ENCODE measurements at places on chromosomes 2 and 18. TPM values are rescaled to one million over a fixed set of nuclear protein-coding genes. Genes with fewer than 3 reads are reported as not detected.

DNA sequence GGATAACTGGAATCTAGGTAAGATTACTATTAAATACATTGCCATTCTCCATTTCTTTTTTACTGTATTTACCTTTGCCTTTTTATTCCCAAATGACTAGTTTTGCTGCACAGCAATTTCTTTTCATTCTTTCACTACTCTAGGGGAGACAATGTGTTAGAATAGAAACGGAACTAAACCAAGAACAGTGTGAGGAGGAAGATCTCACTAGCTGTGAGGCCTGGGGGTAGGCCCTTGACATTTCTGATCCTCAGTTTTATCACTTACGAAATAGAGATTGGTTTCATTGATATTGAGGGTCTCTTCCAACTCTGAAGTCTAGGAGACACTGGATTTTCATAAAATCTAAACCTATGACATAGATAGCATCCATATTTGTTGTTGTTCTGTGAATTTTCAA, 191.1 kb downstream of the IKZF2 start:
- no peak for DNase-seq

POTEC gene
- not detected for total RNA-seq

- no peak for DNase-seq
Measured at GRCh38 chr18:39350945-39351344, 1785.3 kb upstream of the CELF4 start.

DNA sequence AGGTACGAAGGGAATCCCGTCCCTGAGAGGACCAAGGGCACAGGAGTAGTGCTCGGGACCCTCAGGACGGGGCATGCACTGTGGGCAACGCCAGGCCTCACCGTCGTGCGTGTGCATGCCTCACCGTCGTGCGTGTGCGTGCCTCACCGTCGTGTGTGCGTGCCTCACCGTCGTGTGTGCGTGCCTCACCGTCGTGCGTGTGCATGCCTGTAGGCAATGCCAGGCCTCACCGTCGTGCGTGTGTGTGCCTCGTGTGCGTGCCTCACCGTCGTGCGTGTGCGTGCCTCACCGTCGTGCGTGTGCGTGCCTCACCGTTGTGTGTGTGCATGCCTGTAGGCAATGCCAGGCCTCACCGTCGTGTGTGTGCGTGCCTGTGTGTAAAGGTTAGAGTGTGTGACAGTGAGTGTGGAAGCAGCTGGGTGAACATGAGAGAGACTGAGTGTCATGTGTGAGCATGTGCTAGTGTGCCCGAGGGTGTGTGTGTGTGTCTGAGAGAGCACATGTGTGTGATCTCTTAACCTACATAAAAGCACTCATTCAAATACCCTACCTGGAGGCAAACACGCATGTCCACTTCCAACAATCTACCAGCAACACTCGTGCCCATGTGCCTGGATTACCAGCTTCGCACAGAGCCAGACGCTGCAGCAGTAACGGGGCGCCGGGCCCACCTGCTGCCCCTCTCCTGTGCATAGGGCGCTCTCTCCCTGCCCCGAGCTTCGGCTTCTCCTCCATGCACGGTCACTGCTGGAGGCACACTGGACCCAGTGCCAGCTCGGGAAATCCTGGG, 36.3 kb downstream of the ZNF516 start:
- DNase-seq, result no peak

DNA sequence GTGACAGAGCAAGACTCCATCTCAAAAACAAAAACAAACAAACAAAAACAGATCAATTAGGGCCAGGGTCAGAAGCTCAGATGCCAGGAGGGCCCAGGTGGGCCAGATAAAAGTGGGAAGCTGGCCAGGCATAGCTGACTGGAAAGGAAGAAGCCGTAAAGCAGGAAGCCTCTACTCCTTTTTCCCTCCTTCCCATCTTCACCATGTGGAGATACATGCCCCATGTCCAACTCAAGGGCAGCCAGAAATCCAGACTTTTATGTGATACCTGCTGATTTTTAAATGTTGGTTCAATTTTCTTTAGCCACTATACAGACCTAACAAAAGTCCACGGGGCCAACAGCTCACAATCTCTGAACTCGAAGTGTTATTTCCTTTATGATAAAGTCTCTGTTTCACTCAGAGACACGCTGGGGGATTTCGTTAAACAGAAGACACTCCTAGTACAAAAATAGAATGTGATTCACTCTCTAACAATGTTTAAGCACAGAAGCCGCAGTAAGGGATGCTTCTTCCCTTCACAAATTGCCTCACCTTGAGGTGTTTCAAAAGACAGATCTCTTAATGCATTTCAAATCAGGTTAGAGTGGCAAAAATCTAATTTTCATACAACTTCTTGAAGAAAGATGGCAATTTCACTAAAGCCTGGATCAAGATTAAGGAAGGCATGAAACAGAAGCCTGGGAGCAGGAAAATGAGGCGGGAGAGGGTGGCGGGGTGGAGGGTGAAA, 14.0 kb downstream of the TMEM247 start:
- DNase-seq, result no peak

ERFE gene
- total RNA-seq, result 0.88 TPM

GRCh38 chr2:4255491-4255890, 552.1 kb downstream of the DCDC2C start:
- no peak for DNase-seq

XDH gene
- total RNA-seq, result 0.07 TPM

DNA sequence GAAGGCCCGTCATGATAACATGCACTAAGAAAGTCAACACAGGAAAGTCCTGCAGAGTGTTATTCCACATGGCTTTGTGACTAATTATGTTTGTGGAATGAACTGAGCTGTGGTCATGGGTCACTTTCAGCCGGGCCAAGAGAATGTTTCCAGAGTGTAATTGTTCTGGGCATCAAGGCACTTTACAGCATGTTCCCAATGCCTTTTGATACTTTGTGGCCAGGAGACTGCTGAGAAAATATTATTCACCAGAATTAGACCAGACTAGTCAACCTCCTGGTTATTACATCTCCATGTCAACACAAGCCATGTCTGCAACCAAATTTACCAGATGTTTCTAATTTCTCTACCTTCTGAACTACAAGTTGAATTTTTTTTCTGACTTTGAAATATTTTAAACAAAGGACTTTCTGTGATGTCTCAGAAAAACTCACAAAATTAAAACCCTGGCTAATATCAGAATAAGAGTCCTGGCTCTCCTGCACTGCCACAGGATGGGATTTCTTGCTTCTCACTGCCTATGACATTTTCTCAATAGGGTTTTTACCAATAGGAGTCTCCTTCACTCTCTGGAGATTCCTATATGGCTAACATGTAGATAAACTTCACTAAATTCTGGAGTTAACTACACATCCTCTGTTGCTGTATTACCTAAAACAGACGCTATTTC, 90.6 kb upstream of the WDR75 start:
- no peak for DNase-seq

GRB14 gene
- total RNA-seq, result not detected

DNA sequence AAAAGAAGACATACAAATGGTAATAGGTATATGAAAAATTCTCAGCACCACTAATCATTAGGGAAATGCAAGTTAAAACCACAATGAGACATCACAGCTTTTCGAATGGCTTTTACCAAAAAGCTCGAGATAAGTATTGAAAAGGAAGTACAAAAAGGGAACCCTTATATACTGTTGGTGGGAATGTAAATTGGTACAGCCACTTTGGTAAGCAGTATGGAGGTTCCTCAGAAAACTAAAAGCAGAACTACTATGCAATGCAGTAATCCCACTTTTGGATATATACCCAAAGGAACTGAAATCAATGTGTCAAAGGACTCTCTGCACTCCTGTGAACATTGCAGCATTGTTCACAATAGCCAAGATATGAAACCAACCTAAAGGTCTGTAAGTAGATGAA, 107.5 kb upstream of the SPATS2L start:
- DNase-seq, result no peak

SLC38A11 gene
- total RNA-seq, result not detected

DNA sequence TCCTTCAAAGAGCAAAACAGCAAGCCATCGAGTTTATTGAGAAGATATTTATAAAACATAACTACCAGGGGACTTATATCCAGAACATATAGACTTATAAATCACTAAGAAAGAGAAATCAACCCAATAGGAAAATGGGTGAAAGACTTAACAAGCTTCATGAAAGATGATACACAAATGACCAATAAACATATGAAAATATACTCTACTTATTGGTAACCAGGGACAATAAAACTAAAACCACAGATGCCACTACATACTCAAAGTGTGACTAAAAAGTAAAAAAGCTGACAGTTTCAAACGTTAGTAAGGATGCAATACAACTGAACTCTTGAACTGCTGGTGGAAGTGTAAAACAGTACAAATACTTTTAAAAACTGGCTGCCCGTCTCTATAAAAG, 154.3 kb downstream of the TMEM163 start:
- no peak for DNase-seq

PSMD14 gene
- 69.8 TPM for total RNA-seq

SLC9A2 gene
- total RNA-seq, result 0.19 TPM

- DNase-seq, result no peak
Measured at GRCh38 chr2:100980046-100980445, 22.0 kb upstream of the RPL31 start.

GRCh38 chr2:175475130-175475529, 293.6 kb upstream of the ATP5MC3 start:
- no peak for DNase-seq

SERPINB12 gene
- not detected for total RNA-seq

GRCh38 chr2:165989851-165990250, 36.3 kb upstream of the TTC21B start:
- DNase-seq, result no peak

- no peak for DNase-seq
Measured at GRCh38 chr2:235498541-235498940, 4.7 kb downstream of the AGAP1 start.

- no peak for DNase-seq
Measured at GRCh38 chr18:79537758-79538157, 141.8 kb upstream of the CTDP1 start.

- no peak for DNase-seq
Measured at GRCh38 chr2:104289651-104290565, 564.0 kb upstream of the POU3F3 start.

GRCh38 chr2:234763002-234763873, 188.6 kb upstream of the SH3BP4 start:
- no peak for DNase-seq

TRIM43 gene
- not detected for total RNA-seq

- DNase-seq, result no peak
Measured at GRCh38 chr18:37274309-37275236, 291.0 kb downstream of the CELF4 start.

VIT gene
- total RNA-seq, result not detected

DNA sequence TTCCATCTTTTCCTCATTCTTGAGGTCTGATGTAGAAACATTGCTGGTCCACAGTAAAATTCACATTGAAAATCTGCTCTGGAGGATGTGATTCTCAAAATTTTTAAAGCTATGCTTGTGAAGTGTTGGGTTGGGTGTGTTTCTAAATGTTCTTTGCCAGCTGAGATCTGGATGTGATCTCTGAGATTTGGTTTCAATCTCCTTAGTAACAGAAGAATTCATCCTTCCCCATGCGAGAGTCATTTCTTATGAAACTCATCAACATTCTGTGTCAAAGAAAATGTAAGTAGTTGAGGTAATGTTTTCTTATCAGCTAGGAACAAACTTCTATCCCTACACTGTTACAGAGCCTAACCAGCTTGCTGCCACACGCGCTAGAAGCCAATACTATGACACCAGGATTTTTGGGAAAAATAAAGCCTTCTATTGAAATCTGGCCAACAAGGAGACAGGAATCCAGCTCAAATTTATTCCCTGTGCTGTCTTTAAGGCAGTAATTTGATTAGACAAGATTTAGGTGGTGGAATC, 134.9 kb downstream of the PTH2R start:
- DNase-seq, result no peak

RAD51AP2 gene
- not detected for total RNA-seq

DNA sequence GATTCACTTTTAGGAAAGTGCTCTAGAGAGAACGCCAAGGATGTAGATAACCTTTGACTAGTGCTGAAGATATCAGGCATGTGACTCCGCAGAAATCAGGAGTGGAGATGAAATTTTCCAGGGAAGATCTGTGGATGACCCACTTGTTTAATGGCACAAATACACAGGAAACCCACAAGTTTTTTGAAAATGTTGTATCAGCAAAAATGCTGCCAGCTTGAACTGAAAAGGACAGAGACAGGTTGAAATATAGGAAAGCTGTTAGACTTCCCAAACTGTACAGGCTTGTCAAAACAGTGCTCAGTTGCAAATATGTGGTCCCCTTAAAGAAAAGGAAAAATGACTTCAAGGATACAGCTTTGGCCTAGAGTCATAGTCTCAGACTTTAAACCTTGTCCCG, 96.5 kb downstream of the PKP4 start:
- DNase-seq, result no peak

- DNase-seq, result no peak
Measured at GRCh38 chr2:237235383-237236095, 149.8 kb downstream of the COPS8 start.

DNA sequence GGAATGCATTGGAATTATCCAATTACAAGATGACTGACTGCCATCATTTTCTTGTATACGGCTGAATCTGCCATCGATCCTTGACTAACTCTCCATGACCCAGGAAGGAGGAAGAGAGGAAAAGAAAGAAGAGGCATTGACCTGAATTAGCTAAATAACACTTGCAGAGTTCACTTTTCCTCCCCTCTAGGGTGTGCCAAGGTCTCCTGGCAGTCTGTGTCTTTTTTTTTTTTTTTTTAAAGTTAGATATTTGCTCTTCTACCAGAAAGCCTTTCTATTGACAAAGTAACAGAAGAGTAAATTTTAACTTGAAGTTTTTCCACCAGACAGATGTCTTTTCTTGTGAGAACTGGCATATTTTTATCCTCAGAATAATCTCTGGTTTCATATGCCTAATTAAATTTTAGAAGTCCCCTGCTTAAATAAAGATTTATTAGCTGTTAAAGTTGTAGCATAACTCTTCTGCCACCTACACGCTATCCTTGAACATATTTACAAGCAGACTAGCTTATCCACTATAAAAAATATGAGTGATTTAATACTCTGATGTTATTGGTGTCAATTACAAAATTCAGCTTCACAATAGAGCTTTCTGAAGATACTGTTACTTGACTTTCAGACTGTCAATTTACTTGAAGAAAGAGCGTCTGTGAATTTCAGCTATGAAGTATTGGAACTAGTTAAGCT, 171.7 kb upstream of the ETAA1 start:
- no peak for DNase-seq

PIEZO2 gene
- not detected for total RNA-seq

GRCh38 chr2:180564051-180564450, 416.4 kb upstream of the UBE2E3 start:
- DNase-seq, result no peak

DNA sequence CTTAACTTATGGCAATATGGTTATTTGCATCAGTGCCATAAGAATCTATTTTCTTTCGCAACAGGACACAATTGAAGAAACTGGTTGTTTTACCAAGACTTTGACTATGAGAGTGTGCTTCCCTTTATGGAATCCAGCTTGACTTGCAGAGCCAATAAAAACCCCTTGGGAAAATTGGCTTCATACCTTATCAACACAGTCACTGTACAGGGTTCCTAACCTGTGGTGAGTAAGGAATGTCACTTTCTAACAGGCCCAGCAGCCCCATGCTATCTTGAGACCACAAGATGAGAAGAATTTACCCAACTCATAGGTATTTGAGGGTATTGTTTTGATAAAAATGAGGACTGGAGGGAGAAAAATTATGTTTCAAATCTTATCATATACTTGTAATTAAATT, 418.5 kb upstream of the MAP2 start:
- DNase-seq, result no peak

GRCh38 chr2:183242937-183243336, 118.7 kb downstream of the NUP35 start:
- no peak for DNase-seq

GRCh38 chr18:25516747-25517498, 165.0 kb upstream of the ZNF521 start:
- no peak for DNase-seq

DHRS9 gene
- total RNA-seq, result 4.6 TPM

PLCL1 gene
- total RNA-seq, result 2.8 TPM
